ENCODE measurements at places on chromosomes 4 and X. TPM values are rescaled to one million over a fixed set of nuclear protein-coding genes. Genes with fewer than 3 reads are reported as not detected.

- H3K27me3 ChIP-seq, result no peaks in the 10 kb centered on the region
- no peak for DNase-seq
- no peak overlapping the region for H3K4me3 ChIP-seq
- no peaks in the 10 kb centered on the region for H3K36me3 ChIP-seq
- H3K4me1 ChIP-seq, result no peaks in the 10 kb centered on the region
Measured at GRCh38 chr4:164023214-164023613, 528.7 kb downstream of the TMA16 start.

- no peaks in the 10 kb centered on the region for H3K36me3 ChIP-seq
- DNase-seq, result no peak
- H3K27ac ChIP-seq, result no peak overlapping the region
- H3K4me1 ChIP-seq, result no peaks in the 10 kb centered on the region
Measured at GRCh38 chrX:39527025-39527424, 570.7 kb downstream of the BCOR start.

The ARL9 gene
- total RNA-seq, result not detected

DNA sequence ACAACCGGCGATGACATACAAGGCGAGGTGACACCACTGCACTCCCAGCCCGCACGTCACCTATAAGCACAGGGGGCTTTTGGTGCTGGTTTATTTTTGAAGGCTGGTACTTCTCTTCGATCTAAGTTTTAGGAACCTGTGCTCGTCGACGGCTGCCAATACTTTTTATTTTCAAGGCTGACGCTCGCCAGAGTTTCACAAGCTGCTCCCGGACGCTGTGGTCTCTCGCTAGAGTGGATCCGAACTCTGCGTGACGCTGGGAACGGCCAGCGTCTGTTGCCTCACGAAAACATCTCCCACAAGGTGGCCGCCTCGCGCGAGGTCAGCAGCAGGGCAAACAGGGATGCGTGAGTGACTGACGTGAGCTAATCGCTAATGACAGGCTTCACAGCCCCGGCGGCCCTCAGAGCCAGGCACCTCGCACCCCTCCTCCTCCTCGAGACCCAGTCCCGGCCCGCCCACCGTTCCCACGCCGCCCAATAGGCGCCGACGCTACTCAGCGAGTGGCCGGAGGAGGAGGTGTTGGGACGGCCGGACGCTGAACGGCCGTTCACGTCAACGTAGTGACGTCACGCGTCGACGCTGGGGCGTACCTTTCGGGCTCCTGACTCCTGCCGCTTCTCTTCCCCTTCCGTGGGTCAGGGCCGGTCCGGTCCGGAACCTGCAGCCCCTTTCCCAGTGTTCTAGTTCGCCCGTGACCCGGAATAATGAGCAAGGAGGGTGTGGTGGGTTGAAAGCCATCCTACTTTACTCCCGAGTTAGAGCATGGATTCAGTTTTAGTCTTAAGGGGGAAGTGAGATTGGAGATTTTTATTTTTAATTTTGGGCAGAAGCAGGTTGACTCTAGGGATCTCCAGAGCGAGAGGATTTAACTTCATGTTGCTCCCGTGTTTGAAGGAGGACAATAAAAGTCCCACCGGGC, at the start of gene CLCN3:
Gene CLCN3 (plus strand): TSS at position 621 of the 922 bp plus-strand sequence. CDS start 15,351 bp downstream, outside the sequence.
- H3K36me3 ChIP-seq, result peaks cover 3% of the 10 kb centered on the region
- peak; percentile 99 for DNase-seq
- H3K4me1 ChIP-seq, result no peaks in the 10 kb centered on the region

The TIGD4 gene
- total RNA-seq, result 1.3 TPM

- no peak overlapping the region for H3K4me3 ChIP-seq
- H3K4me1 ChIP-seq, result peaks cover 3% of the 10 kb centered on the region
- no peak for DNase-seq
- H3K36me3 ChIP-seq, result no peaks in the 10 kb centered on the region
- H3K27me3 ChIP-seq, result no peaks in the 10 kb centered on the region
- H3K27ac ChIP-seq, result no peak overlapping the region
Measured at GRCh38 chrX:10533696-10534365, 86.6 kb downstream of the MID1 start.
